RPMI7951 (cell line): ENCODE measurements at places on chromosomes 5 and 9. TPM values are rescaled to one million over a fixed set of nuclear protein-coding genes. Genes with fewer than 3 reads are reported as not detected.

Gene TAS2R1
- total RNA-seq, result not detected in 2 replicates

Gene GABRA1
- total RNA-seq, result not detected in 2 replicates

Gene ANXA6
- 273 and 335 TPM in 2 replicates for total RNA-seq

Gene RASGEF1C
- 0.24 and 2.0 TPM in 2 replicates for total RNA-seq

Gene ELAVL2
- 0.98 and 1.1 TPM in 2 replicates for total RNA-seq
